Activated CD4-positive, alpha-beta T cell treated with anti-CD3 and anti-CD28 coated beads, Interleukin-2, amount 50 U/mL, for 1 hour (primary cell): ENCODE measurements at places on chromosomes 3 and 15.

DNA sequence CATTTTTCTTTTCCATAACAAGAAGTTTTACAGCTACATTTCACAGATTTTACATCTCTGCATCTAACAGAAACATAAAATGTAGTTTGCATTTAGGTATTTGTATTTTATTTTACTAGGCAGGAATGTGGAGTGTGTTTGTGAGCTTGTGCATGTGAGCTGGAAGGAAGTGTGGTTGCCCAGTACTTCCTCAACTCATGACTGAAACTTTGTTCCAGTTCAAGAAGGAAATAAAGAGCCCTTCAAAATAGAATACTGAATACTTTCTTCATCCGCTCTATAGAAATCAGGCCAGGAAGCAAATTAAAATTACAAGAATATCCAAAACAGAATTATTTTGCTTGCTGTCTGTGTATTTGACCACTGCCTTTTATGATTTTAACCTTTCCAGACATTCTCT, 81.3 kb downstream of the CHL1 start:
- DNase-seq = no peak

GRCh38 chr3:117596503-117596902, 886.9 kb downstream of the TUSC7 start:
- DNase-seq = no peak

- DNase-seq = no peak
Measured at GRCh38 chr3:46962990-46963389, 13.6 kb downstream of the CCDC12 start.

DNA sequence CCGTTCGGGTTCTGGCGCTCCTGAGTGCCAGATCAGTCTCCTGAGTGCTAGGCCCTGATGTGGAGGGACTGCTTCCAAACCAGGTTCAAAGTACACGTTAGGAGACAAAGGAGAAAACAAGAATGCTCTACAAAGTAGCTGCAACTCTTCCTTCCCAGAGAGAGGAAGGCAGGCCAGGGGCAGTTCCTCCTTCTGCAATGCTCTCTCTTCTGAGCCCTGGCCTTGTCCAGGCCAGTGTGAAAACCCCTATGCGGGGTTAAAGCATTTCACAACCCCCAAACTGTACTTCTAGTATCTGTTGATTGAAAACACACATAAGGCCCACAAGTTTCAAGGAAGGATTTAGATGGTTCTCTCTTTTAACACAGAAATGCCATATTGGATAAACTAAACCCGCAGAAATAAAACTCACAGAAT, 9.7 kb upstream of the CALML4 start:
- no peak for DNase-seq

- DNase-seq = no peak
Measured at GRCh38 chr3:107690522-107691138, 167.9 kb downstream of the BBX start.

DNA sequence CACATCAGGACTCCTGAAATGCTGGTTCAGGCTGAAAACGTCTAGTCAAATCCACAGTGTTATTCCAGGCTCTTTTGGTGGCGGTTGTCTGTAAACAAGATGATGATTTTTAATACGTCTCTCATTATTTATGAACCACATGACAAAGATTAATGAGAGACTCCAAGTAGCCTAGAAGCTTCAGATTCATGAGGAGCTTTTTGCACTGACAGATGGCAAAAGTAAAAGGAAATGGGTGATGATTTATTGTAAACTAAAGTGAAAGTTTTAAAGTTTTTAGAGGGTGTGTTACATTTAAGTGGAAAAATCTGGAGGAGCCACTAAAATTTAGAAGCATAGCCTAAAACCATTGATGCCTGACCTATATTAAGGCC, 77.0 kb downstream of the BBX start:
- no peak for DNase-seq

GRCh38 chr3:104846270-104846669, 520.4 kb upstream of the ALCAM start:
- DNase-seq = no peak

- DNase-seq = no peak
Measured at GRCh38 chr3:17583530-17583929, 158.9 kb downstream of the TBC1D5 start.

- DNase-seq = no peak
Measured at GRCh38 chr3:71510510-71510909, 73.0 kb downstream of the FOXP1 start.

DNA sequence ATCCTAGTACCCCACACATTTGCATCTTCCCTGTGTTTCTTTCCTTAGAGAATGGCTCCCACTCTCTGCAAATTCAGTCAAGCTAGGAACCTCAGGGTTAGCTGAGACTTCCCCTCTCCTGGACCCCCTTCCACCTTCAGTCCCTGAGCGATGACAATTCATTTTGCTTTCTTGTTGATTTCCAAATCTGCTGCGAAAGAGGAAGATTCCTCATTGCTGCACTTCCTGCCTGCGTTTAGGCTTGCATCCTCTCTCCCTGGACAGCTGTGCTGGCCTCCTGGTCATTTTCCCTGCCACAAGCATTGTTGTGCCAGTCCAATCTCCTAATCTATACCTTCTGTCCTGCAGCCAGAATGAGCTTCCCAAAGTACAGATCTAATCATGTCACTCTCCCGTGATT, 12.3 kb upstream of the DGKG start:
- DNase-seq = no peak

GRCh38 chr3:32884591-32884990, 66.8 kb downstream of the TRIM71 start:
- no peak for DNase-seq

- no peak for DNase-seq
Measured at GRCh38 chr3:99646107-99646435, 7.7 kb downstream of the COL8A1 start.

DNA sequence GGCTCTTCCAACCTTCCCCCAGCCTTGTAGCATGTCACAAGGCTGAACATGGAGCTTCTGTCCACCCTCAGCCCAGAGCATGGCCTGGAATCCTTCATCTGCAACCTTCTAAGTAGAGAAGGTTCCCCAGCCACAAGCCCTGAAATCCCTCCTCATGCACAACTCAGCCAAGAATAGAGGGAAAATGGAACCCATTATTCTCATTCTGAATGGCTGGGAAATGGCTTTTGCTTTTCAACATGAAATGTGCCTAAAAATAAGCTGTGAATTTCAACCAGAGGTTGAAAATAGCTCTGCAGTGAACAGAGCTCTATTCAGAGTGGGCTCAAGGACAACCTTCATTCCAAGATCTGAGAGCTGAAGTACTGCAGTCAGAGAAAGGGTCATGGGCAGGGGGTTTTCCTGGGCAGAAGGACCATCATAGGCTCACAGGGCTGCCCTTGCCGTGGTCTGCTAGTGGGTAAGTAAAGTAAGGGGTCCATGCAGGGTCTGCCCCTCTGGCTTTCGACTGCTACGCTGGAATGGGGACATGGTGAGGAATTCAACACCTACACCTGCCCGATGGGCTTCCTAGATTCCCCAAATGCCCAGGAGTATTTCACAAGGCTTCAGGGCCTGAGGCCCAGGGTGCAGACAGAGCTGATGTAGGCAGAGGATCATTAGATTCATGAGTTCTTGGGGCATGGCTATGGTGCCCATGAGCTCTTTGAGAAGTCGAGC, 35.9 kb downstream of the POC1A start:
- DNase-seq = no peak
